Activated naive CD4-positive, alpha-beta T cell treated with Interleukin-2 at 50 U/mL for 16 hours (primary cell): ENCODE measurements at places on chromosomes 13 and 19.

- DNase-seq, result no peak
These were observed 14.5 kb upstream of the ISYNA1 start for GRCh38 chr19:18452386-18452785.

DNA sequence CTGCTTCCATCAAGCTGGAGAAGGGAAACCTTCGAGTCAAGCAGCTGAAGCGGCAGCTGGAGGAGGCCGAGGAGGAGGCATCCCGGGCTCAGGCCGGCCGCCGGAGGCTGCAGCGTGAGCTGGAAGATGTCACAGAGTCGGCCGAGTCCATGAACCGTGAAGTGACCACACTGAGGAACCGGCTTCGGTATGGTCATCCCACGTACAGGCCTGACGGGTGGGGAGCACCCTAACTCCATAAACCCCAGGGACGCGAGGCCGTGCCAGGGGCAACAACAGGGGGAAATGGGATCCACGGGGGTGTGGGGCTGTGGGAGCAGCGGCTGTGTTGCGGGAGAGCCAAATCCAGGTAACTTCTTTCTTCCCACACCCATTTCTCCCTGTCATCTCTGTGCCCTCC, 20.2 kb downstream of the KCNC3 start:
- no peak for DNase-seq

GRCh38 chr13:112622375-112622774, 34.4 kb upstream of the TUBGCP3 start:
- no peak for DNase-seq

DNA sequence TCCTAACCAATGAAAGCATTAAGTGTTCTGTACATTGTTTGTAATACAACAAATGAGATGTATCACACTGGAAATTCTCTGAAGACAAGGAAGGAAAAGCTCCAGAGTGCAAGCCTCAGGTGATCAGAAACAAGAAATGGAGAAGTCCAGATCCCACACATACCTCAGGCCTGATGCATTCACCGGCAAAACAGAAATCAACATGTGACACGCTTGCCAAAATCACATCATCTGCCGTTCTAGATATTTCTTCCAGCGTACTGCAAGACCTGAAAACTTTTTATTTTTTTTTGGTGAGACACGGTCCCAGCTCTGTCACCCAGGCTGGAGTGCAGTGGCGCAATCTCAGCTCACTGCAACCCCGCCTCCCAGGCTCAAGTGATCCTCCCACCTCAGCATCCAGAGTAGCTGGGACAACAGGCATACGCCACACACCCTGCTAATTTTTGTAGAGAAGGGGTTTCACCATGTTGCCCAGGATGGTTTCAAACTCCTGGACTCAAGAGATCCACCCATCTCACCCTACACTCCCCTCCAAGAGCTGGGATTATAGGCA, 48.6 kb downstream of the FOXO1 start:
- DNase-seq, result no peak

GRCh38 chr13:40780822-40781401, 8.5 kb upstream of the SLC25A15 start:
- no peak for DNase-seq

DNA sequence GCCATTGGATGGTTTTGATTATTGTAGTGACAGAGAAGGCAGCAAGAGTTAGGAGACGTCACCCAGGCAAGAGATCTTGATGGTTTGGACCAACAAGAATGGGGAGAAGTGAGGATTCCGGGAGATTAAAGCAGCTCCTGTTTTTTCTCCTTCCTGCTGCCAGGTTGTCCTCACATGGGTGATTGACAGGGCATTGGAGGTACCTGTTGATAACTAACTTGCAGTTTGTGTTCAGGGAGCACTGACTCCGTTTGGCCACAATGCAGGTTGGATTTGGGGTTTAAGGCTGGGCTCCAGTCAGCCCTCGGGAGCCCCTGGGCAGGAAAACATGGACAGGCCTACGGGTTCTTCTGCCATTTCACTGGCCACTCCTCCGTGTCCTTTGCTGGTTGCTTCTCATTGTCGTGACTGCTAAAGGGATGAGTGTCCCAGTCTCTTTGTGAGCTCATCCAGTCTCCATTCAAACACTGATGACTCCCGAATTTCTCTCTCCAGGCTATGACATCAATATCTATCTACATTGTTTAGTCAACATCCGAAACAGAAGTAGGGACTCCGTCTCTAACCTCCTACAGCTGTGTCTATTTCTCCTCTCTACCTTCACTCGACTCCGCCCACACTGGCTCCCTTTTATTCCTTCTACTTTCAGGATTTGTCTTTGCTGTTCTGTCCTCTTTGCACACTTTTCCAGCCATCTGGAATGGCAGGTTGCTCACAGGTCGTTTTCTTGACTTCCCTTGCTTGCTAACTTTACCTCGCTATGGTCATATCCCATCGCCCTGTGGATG, 1.3 kb upstream of the PTOV1 start:
- no peak for DNase-seq

DNA sequence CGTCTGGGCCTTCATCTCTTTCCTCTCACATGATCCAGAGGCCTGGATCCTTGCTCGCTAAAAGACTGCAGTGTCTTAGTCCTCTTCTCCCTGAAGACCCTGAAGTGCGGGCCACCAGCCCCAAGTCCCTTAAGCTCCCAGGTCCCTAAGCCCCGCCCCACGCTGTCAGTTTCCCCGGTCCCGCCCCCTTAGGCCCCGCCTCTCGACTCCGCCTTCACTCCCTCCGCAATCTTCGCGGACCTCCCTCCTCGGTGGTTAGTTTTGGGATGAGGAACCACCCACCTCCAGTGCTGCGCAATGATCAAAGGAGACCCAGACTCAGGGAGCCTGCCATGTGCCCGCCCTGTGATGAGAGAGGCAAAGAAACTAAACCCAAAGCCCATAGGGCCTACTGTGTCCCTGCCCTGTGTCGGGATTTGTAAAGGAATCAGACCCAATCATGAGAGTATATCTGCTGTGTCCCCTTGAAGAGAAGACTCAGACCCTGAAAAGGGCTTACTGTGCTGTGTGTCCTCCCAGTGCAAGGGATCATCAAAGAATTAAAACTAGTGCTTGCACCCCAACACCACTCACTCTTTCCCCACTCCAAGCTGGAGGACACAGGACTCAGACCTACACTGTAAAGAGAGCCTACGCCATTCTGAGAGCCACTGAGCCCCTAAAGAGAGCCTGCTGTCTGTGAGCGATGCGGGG, 3.0 kb upstream of the COX6B1 start:
- peak; percentile 78 for DNase-seq

DNA sequence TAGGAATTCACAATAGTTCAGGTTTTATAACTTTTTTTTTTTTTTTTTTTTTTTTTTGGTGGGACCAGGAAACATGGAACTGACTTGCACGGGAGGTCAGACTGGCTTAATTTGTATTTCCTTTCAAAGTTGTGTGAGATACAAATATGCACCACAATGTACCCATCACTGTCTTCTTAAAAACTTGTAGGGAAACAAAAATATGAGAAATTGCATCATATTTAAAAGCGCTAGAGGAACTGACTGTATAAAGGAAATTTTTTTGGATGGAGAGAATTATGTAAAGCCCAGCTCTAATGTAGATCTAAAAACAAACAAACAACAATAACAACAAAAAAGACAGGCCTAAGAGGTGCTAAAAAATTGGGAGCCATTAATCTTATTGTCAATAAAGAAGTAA, 246.5 kb downstream of the DCT start:
- no peak for DNase-seq
